ENCODE measurements at places on chromosomes 1 and 21.

DNA sequence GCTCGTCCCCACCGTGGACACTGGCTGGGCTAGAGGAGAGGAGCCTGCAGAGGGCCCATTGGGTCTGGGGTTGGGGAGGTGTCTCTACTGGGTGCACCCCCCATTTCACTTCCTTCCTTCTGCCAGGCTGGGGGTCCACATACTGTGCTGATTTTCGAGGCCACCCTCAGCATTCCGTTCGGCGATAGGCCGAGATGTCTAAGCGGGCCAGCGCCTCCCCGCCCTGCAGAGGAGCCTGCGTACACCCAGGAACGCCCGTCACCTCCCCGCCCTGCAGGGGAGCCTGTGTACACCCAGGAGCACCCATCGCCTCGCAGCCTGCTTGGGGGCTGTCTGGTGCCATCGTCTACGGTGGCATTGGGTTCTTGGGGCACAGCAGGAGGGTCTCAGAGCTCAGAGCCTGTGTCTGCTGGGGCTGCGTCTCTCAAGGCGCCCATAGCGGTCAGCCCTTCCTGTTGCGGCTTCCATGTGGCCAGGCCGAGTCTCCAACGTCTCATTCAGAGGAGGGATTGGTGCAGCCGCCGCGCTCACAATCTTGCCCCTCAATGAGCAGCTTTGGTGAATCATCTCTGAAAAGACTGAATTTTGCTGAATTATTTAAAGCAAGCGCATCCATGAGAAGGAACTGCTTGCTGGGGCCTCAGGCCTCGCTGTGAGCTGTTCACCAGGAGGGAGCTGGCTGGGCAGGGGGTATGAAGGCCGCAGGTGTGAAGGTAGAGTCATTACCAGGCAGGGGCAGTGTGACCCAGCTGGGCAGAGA is 30.7 kb upstream of the AGPAT3 start:
- DNase-seq, result no peak

GRCh38 chr1:212257157-212257556 is 28.1 kb upstream of the PPP2R5A start:
- DNase-seq, result no peak

GRCh38 chr1:29984862-29985605 is 738.4 kb downstream of the MATN1 start:
- DNase-seq, result no peak

DNA sequence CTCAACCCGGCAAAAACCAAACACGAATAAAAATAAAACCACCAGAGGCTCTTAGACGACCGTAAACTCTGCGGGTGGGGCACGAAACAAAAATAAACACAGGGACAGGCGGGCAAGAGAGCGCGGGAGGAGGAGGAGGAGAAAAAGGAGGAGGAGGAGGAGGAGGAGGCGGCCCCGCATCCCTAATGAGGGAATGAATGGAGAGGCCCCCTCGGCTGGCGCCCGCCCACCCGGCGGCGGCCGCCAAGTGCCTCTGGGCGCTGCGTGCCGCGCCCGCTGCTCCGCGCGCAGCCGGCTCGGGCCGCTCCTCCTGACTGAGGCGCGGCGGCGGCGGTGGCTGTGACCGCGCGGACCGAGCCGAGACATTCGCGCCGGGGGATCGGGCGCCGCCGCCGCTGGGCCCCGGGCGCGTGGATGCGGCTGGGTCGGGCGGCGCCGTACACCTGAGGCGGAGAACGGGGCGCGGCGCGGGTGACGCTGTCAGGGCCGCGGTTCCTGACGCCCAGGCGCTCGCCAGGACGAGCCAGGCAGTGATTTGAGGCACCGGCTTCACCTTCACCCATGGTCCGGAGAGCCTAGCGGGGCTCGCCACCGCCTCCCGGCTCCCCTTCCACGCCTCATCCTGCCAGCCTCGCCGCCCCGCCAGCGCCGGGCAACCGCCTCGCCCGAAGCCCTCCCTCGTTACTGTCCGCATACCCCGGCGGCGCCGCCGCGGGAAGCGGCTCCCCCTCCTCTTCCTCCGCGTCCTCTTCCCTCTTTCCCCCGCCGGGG is at the start of gene MARK1:
MARK1 (plus strand) TSS at position 229 of the 771 bp plus-strand sequence. CDS start 687 bp downstream, outside the sequence.
- DNase-seq, result no peak

DNA sequence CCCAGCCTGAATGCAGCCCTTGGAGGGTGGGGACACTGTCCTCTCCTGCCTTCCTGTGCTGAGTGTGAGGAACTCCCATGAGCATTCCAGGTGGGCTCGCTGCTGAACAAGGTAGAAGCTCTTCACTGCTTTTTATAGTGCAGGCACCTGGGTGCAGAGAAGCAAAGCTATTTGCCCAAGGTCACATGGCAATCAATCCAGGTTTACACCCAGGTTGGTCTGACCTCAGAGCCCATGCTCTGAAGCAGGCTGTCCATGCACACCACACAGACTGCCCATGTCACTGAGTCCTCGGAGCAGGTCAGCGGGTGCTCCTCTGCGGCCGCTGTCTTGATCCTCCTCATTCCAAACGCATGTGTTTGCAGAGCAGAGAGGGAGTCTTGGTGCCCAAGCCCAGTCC is 323.4 kb upstream of the VAMP3 start:
- no peak for DNase-seq

- DNase-seq, result no peak
These were observed 146.3 kb downstream of the HLX start for GRCh38 chr1:221025501-221025900.

DNA sequence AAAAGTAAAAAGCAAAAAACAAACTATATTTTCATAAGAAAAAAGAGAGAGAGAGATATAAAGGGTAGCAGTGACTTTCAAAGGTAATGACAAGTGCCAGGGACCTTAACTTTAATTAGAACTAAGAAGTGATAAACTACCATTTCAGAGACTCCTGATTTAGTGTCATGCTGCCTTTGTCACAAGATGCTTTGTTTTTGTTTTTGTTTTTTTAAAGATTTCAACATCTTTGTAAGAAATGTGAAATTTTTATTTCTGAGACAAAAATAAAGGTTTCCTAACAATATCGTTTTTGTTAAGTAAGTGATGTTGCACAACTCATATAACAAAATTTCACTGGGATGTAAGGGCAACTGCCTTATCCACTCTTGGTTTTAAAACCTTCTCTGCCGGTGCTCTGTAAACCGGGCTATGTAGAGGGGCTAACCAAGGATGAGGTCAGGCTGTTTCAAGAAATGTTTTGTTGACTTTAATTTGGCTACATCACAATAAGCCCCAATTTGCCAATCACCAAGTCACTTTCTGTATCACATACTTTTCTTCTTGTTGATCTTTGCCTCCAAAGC is 35.2 kb upstream of the SYT2 start:
- DNase-seq, result no peak

- DNase-seq, result no peak
These were observed 85.6 kb downstream of the SETD4 start for GRCh38 chr21:35974775-35975174.

- DNase-seq, result no peak
These were observed 3.2 kb upstream of the TTLL10 start for GRCh38 chr1:1170215-1171091.

DNA sequence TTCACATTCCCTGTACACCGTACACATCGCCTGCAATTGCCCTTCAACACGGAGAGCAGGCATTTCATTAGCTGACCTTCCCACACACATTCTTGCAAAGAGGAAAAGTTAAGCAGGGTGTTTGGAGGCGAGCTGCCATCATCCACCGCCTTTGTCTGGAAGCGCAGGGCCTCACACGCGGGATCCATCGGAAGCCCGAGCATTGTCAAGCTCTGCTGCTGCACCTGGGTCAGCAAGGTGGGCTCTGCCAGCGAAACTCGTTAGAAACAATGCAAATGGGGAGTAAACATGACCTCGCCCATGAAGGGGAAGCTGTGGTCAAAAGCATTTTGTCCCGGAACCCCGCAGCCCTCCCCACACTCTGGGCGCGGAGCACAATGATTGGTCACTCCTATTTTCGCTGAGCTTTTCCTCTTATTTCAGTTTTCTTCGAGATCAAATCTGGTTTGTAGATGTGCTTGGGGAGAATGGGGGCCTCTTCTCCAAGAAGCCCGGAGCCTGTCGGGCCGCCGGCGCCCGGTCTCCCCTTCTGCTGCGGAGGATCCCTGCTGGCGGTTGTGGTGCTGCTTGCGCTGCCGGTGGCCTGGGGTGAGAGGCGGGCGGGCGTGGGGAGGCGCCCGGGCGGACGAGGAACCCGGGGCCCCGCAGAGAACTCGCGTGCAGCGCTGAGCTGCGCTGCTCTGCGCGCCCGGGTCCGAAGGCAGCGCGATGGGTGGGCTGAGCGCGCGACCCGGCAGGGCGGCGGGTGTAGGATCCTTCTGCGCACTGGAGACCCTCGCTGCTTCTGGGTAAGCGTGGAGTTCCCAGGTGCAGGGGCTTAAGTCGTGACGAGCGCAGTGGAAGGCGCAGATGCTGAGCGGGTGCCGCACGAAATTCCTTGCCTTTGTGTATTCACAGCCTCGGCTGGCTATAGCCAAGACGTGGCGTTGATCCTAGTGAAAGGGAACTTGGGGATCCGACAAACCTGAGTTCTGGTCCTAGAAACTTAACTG is at the start of gene CR1:
CR1 (plus strand) TSS at position 357 of the 992 bp plus-strand sequence; CDS start at position 468, 111 bp downstream.
- DNase-seq, result peak; percentile 9

- DNase-seq, result no peak
These were observed 2.5 kb upstream of the MYBPHL start for GRCh38 chr1:109309347-109309746.

GRCh38 chr1:21114431-21114830 is 62.3 kb downstream of the EIF4G3 start:
- no peak for DNase-seq

DNA sequence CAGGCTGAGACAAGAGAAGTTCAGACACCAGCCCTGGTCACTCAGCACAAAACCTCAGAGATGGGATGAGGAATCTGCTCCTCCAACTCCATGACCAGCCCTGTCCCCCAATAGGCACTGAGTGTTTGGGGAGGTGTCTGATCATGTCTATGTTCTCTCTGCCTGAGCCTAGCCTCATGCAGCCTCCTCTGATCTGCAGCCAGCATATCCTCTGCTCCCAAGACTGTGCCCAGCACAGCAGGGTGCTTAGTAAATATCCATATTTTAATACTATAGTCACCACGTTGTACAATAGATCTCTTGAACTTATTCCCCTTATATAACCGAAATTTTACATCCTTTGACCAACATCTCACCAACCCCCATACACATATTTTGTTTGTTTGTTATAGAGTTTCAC is 202.9 kb downstream of the MATN1 start:
- no peak for DNase-seq

GRCh38 chr21:20999659-21000058 is 1.4 kb downstream of the NCAM2 start:
- DNase-seq, result no peak

DNA sequence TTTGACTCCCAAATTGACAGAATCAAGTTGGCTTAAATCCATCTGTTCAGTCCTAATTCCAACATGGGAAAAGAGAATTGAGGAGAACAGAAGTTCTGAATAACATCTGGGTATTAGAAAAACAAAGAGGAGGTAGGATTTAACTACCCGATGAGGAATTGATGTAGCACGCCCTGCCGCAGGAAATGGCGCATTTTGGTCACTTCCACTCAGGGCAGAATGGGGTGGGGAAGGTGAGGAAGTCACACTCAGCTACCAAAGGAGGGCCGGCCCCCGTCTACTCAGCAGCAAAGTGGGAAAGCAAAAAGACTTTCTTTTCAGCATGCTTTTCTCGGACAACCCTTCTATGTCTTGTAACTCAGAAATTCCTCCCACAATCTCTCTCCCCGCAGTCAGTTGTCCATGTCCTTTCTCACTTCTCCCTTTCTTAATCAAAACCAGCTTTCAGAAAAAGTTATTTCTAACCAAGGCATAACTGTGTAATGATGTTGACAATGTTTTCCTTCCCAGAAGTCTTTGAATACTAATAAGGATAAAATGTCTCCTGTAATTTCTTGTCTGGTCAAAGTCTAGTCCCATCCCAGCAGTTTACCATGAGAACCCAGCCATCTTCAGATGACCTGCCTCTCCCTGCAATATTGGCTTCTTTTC is 60.5 kb upstream of the SIPA1L2 start:
- no peak for DNase-seq

GRCh38 chr1:111449703-111450017 is 396 bp downstream of the ATP5PB start:
- no peak for DNase-seq

- DNase-seq, result no peak
These were observed 318.2 kb upstream of the CAMK1G start for GRCh38 chr1:209265301-209265700.

DNA sequence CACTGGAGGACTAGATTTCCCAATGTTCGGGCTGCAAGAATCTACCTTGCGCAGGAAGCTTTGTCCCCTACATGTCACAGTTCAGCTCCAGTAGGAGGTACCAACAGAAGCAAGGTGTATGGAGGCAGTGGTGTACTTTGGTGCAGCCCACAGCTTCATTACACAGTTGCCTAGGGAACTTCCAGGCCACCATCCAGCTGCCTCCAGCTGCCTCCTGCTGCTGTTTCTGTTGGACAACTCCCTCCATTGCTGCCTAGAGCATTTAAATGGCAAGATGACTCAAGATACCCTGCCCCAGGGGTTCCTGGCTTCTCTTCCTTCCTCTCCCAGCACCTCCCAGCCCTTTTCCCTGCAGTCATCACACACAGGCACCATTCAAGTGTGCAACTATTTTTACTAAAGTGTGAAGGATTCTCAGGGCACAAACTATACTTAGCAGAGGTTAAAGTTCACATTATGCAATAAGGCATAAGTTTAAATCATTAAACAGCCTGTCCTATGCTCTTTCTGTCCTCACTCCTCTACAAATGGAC is 39.0 kb upstream of the ATP1A1 start:
- DNase-seq, result no peak

GRCh38 chr1:116428576-116428975 is 55.5 kb downstream of the ATP1A1 start:
- DNase-seq, result no peak

GRCh38 chr1:18967066-18967690 is 10.7 kb upstream of the IFFO2 start:
- no peak for DNase-seq

- no peak for DNase-seq
These were observed 120.4 kb upstream of the GREM2 start for GRCh38 chr1:240732390-240732789.

- no peak for DNase-seq
These were observed 28.7 kb upstream of the DYRK1A start for GRCh38 chr21:37337831-37338230.

DNA sequence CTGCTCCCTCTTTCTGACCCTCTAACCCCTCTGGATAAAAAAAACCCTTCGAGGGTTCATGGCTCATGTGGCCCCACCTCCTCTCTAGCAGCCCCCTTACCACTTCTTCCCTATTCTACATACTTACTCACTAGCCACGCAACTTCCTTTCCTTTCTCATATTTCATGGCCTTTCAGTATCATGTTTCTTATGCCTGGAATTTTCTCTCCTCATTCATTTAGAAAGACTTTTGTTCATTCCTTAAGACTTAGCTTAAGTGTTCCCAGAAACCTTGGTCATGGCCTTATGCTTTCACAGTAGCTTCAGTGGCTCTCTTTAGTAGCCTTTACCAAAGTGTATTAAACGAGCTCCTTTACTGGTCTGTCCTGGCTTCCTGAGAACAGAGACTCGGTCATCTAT is 6.1 kb downstream of the ACP6 start:
- no peak for DNase-seq
